Renal cortical epithelial cell (primary cell): ENCODE measurements at places on chromosomes 13 and 19.
A peak's percentile ranks its signal among the peaks of the same experiment; 100 is the strongest.

- no peak for DNase-seq
These were observed 245.0 kb downstream of the MTUS2 start for GRCh38 chr13:29065142-29065541.

- no peak for DNase-seq
These were observed 125.2 kb downstream of the RAB20 start for GRCh38 chr13:110436276-110436675.

- DNase-seq: no peak
These were observed 679 bp upstream of the CDADC1 start for GRCh38 chr13:49246850-49247642.

DNA sequence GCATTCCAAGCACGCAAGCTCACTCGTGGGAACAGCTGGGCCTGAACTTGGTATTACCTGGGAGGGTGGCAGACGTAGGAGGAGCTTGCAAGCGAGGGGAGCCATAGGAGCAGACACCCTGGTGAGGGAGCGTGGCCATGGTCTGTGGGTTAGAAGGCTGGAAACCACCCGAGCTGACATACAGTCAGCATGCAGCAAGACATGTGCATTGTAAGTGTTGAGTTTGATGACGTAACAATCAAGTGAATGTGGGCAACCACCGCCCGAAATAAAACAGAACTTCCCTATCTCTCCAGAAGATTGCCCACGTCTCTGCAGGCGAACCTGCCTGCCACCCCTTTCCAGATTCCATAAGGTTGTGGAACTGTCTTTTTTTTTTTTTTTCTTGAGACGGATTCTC, 26.8 kb downstream of the UBXN6 start:
- DNase-seq: no peak

- DNase-seq: no peak
These were observed 175.6 kb downstream of the SHISA2 start for GRCh38 chr13:25876247-25876646.

GRCh38 chr19:4066682-4067395, at the start of gene ZBTB7A:
ZBTB7A (minus strand) TSS chr19:4066899; CDS start chr19:4055232, 11,667 bp downstream.
- no peak for DNase-seq

GRCh38 chr19:3404324-3405260, 38.2 kb downstream of the NFIC start:
- no peak for DNase-seq

DNA sequence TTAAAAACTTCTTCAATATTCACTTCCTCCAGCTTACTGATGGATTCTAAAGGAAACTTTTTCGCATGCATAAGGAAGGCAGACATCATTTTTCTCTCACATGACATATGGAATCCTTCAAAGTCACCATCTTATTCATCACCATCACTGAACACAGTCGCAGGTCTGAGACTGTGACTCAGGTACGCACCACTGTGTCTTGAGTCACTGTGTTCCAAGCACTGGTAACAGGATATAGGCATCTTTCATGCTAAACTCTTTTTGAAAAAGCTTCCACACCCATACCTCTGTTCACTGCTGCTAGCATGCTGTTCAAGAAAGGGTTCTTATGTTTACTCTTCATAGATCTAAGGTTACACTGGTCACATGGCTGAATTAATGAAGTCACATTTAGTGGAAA, 67.0 kb upstream of the SIAH3 start:
- DNase-seq: no peak

DNA sequence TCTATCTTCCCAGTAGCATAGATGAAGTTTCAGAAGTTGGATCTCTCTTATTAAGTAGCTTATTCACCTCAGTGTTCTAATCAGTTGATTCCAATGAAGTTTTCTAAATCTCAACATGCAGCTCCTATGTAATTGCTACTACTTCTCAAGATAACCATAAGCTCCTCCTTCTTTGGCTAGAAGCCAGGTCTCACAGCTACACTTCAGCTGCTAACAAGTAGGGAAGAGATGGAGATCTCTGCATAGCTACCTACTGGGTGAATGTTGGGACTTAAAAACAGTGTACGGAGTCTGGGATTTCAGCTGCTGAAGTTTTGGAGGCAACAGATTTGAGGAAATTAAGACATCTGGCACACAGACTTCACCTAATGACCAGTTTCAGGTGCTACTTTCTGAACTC, 661.0 kb downstream of the SLITRK1 start:
- DNase-seq: no peak

DNA sequence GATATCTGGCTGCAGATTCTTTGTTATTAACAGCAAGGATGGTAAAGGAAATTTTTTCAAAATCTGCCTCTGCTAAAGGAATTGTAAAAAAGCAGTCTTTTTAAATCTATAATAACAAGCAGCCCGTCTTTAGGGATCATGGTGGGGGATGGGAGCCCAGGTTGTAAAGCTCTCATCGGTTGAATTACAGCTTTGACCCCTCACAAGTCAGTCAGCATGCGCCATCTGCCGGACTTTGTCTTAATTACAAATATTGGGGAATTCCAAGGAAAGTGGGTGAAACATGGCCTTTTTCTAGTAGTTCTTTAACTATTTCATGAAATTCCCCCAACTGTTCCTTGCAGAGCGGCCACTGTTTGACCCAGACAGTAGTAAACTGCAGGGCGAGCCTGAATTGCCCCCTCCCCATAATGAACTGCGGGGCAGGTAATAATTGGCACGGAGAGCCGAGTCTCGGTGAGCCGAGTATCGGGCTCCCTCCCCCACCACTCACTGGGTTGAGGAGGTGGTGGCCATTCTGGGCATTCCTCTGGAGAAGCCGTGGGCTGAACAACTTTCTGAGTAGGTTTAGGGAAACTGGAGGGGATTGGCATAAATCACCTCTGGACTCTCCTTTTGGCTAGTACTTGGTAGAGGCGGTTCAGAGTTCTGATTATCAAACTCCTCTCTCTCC, 11.6 kb downstream of the ZNF578 start:
- no peak for DNase-seq

DNA sequence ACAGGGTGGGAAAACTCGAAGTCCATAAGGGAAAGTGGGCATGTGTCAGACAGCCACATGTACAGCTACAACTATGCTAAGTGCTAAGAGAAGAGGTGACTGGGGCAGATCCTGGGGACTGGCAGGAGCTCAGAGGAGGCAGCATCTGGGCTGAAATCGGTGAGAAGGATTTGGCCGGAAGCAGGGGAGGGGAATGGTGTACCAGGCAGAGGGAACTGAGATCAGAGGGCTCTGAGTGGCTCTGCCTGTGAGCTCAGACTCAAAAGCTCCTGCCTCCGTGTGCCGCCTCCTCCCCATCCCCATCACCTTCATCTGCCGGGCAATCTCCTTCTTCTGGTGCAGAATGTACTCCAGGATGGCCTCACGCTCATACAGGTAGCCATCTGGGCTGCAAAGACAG, 21.8 kb downstream of the NOSIP start:
- DNase-seq: no peak

GRCh38 chr19:45451131-45451849, 16.5 kb upstream of the FOSB start:
- peak; percentile 69 for DNase-seq

DNA sequence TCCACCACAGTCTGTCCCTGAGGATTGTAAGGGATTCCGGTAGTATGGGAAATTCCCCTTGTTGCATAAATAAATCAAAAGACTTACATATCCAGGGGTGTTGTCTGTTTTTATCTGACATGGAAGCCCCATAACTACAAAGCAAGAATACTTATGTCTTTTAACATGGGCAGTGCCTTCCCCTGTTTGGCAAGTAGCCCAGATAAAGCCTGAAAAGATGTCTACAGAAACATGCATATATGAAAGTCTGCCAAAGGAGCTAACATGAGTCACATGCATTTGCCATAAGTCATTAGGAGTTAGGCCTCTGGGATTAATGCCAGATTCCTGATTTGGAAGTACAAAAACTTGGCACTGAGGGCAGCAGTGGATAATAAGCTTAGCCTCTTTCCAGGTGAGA, 62.1 kb downstream of the ZNF737 start:
- DNase-seq: peak; percentile 21

DNA sequence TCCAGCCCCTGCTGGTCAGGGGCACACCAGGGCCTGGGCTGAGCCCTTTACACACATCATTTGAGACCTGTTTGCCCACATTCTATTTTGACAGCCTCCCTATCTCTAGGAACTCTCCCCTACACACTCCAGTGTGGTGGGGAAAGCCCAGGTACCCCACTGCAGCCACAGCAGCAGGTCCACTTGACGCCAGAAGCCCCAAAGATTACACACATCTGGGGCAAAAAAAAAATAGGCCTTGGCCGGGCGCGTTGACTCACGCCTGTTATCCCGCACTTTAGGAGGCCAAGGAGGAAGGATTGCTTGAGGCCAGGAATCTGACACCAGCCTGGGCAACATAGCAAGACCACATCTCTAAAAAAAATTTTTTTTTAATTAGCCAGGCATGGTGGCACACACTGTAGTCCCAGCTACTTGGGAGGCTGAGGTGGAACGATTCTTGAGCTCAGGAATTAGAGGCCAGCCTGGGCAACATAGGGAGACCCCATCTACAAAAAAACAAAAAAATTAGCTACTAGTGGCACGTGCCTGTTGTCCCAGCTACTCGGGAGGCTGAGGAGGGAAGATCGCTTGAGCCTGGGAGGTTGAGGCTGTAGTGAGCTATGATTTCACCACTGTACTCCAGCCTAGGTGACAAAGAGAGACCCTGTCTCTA, 18.0 kb upstream of the CD22 start:
- no peak for DNase-seq

DNA sequence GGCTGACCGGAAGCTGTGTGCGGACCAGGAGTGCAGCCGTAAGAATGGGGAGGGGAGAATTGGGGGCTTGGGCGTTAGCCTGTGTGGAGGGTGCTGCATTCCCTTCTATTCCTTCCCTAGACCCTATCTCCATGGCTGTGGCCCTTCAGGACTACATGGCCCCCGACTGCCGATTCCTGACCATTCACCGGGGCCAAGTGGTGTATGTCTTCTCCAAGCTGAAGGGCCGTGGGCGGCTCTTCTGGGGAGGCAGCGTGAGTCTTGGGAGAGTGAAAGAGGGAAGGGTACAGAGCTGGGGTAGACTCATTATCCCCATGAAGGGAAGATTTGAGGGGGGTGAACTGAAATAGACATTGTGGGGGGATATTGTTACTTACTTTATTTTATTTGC, 306 bp downstream of the MIA start:
- DNase-seq: no peak

GRCh38 chr13:45278096-45278645, 62.8 kb downstream of the TPT1 start:
- DNase-seq: no peak

DNA sequence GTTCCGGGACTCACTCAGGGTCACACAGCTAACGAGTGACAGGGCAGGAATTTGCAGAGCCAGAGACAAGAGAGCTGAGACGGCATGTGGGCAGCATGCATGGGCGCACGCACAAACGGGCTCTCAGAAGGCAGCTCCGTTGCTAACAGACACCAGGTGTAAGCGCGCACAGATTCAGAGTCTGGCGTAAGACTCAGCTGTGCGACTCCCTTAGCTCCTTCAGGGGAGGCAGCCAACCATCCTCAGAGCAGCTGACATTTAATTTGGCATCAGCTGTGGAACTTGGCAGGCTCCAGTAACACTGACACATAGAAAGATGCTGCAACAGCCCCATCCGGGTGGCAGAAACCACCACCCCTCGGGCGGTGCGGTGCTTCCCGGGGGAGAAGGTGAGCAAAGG, 7.5 kb upstream of the TM6SF2 start:
- DNase-seq: no peak

DNA sequence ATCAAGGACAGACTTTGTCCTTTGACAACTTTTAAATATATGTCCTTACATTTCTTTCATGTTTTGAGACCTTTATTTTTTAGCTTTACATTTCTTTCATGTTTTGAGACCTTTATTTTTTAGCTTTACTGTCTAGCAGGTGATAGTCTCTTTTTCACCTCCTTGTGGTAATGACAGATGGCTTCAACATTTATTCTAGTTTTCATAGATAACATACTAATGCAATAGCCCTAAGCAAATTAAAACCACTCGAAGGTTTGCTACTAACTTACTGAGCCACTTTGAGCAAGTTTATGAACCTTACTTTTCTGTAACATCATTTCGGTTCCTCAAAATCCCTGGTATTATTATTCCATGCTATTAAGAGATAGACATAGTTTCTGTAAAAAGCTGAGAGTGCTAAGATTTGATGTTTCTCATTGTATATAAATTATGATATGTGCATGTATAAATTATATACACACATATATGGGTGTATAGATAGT, 4.5 kb downstream of the DACH1 start:
- no peak for DNase-seq

- DNase-seq: no peak
These were observed 157.9 kb downstream of the COL4A1 start for GRCh38 chr13:110149036-110149435.

- no peak for DNase-seq
These were observed 376.9 kb downstream of the FGF9 start for GRCh38 chr13:22047785-22048104.

DNA sequence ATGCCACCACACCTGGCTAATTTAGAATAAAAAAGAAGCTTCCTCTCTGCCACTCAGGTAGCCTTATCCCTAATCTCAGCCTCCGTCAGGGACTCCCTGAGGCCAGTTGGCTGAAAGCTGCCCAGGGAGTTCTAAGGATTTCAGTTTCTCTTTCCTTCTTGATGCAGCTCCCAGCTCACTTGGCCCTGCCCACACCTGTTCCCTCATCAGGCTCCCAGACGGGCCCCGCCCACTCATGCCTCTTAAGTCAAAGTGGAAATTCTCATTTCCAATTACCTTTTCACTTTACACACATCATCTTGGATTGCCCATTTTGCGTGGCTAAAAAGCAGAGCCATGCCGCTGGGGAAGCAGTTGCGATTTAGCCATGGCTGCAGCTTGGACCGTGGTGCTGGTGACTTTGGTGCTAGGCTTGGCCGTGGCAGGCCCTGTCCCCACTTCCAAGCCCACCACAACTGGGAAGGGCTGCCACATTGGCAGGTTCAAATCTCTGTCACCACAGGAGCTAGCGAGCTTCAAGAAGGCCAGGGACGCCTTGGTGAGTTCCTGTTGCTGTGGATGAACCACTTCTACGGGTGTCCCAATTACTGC, at the start of gene IFNL1:
Gene IFNL1, plus strand, starts transcription at position 353 of the 591 bp plus-strand sequence. Its CDS starts 15 bp downstream, at position 368.
- DNase-seq: peak; percentile 8

GRCh38 chr19:41298348-41298964, 11.5 kb upstream of the CCDC97 start:
- DNase-seq: peak; percentile 77

DNA sequence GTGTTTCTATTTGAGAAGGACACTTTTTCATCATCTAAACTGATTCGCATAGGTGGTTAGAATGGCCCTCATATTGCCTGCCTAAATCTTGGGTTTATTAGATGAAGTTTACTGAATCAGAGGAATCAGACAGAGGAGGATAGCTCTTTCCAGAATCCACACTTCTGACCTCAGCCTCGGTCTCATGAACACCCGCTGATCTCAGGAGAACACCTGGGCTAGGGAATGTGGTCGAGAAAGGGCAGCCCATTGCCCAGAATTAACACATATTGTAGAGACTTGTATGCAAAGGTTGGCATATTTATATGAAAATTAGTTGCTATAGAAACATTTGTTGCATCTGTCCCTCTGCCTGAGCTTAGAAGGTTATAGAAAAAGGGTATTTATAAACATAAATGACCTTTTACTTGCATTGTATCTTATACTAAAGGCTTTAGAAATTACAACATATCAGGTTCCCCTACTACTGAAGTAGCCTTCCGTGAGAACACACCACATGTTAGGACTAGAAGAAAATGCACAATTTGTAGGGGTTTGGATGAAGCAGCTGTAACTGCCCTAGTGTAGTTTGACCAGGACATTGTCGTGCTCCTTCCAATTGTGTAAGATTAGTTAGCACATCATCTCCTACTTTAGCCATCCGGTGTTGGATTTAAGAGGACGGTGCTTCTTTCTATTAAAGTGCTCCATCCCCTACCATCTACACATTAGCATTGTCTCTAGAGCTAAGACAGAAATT, 103.8 kb downstream of the TNFRSF19 start:
- DNase-seq: no peak
